AG20443 (cell line): ENCODE measurements at places on chromosomes 1 and 21.

DNA sequence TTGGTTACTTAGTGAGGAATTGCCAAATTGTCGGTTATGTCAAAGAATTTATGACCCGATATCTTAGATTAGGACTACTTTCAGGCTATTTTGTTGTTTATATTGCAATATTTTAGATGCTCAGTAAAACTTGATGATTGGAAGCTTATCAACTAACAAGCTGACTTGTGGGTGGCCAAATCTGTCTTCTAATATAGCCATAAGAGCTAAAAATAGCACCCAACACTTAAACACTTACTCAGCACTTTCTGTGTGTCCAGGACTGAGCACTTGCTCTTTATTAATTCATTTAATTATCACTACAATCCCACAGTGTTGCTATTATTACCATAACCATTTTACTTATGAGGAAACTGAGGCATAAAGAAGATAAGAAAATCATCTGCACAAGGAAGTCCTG, 50.4 kb downstream of the RWDD3 start:
- DNase-seq: no peak

GRCh38 chr1:201758499-201759050, 70.4 kb upstream of the IPO9 start:
- DNase-seq: no peak

DNA sequence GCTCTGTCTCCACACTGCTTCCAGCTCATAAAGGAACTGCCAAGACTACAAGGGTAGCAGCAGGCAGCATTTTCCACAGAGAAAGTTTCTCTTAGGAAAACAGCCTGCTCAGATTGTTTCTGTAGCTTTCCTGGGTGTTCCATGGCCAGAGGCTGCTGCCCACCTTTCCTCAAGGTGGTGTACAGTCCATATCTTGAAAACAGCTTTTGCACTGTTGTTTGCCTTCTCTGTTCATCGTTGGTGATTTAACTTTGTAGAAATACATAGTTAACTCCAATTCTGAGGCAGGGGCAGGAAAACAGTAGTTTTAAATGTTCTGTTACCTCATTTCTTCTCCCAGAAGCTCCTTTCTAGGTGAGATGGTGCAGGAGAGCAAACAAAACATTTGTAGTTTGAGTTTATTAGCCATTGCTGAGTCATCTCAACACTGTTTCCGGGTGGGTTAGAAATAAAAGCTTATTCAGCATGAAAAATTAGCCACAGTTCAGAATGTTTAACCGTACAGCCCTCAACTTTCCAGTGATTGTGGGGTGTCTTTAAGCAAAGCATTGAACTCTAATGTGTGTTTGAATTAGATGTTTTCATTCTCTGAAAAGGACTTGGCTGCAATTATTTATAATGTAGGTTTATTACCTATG, 41.7 kb downstream of the DIP2A start:
- DNase-seq: peak; percentile 25

- DNase-seq: peak; percentile 72
Observed at GRCh38 chr1:206633708-206634121, 1.6 kb upstream of the DYRK3 start.

DNA sequence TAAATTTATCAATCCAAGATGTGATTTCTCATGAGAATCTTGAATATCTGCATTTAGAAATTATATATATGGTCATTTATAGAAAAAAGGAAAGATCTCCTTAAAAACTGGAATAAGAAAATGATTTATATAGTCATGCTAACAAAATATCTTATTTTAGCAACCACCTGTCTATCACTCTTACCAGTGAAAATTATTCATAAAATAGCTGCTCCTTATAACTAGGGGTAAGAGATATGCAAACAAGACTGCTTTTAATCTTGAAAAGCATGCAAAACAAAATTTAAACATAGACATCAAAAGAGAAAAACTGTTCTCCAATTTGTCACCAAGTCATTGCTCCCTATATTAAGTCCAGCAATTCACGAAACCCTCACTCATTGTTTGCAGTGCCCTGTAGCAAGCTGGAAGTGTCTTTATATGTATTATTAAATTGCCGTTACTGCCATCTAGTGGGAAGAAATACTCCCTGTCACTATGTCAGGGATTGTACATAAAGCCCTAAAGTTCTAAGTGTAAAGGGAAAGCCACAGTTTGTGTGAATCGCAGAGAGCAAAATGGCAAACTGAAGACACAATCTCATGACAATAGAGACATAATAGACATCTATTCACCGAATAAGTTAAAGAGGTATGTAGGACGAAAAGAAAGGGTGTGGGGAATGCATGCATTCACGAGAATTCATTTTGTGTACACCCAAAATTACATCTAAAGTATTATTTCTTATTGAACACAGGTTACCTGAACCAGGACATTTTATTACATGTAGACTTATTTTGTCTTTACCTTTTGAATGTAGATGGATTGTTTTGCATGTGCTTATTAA, 600.5 kb downstream of the USP25 start:
- peak; percentile 46 for DNase-seq

DNA sequence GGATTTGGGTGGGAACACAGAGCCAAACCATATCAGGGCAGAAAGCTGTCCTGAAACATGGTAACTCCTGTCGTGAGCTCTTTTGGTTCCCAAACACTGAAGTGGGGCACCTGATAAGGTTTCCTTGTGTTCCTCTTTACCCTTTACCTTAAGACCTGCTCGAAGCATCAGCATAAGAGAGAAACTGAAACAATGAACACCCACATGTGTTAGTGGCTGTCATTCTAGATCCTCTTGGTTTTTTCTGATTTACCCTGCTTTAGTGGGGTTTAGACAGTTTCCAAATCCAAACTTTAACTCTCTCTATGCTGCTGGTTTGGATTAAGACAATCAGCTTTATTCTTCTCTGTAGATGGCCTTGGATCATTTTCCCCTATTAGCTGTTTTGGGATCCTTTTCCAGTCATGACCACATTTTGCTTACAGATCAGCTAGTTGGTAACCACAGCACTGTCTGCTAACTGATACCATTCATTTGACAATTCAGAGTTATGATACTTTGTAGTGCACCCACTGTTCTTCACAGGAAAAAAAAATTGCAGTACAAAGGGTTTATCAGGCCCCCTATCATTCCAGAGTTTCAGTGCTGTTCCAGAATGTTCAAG, 975 bp upstream of the MNDA start:
- no peak for DNase-seq

GRCh38 chr1:204104331-204105130, 31.6 kb downstream of the SOX13 start:
- DNase-seq: no peak

DNA sequence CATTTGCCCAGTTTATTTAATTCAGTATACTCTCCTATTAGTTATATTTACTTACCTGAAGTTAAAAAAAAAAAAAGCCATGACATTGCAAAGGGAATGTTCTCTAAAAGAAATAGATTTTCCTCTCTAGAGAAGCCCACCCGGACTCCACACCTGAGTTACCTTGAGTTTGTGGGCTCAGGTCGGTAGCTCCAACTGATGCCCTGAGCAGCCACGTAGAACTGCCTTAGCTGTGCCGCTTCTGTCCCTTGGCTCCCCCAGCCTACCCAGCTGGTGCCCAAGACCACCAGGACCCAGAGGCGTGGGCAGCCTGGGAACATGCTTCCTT, 250 bp downstream of the F5 start:
- DNase-seq: no peak

- DNase-seq: no peak
Observed at GRCh38 chr1:74847715-74848114, 114.8 kb downstream of the TYW3 start.

- DNase-seq: peak; percentile 86
Observed at GRCh38 chr1:32989160-32990050, 24.8 kb upstream of the RNF19B start.

DNA sequence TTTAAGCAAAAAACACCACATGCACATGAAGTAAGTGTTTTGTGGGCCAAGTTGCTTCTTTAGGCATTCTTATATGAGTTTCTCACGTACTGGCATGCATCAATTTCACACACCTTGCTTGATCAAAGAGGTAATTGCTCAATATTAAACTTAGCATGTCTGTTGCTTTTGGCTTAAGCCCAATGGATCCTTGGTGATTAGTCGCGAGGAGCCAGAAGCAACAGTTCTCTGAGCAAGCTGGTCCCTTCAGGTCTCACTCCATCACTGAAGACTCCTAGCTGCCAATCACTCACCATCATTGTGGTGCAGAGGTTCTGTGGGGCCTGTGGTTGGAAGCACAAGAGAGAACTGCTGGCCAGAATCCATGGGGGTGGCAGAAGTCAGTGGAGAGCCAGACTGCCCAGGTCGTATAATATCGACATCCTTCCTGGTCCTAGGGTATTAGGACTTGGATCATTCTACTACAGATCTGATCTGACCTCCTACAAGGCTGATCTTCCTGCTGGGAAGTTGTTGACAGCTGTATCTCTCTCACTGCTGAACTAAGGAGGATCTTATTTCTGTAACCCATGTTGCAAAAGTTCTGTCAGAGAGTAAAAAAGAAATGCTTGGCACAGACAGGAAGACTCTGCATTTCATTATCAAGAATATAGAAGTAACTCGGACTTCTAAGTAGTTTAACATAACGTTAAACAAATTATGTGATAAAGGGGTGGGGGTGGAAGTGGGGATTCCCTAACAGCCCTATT, 140.5 kb downstream of the NTPCR start:
- DNase-seq: no peak

GRCh38 chr1:240577095-240577494, 34.9 kb downstream of the GREM2 start:
- DNase-seq: no peak

DNA sequence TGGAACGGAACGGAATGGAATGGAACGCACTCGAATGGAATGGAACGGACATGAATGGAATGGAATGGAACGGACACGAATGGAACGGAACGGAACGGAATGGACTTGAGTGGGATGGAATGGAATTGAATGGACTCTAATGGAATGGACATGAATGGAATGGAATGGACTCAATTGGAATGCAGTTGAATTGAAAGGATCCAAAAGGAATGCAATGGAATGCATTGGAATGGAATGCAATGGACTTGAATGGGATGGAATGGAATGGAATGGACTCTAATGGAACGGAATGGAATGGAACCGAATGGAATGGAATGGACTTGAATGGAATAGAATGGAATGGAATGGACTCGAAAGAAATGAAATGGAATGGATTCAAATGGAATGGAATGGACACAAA, 102.4 kb upstream of the OR4F16 start:
- DNase-seq: no peak
